ENCODE measurements at places on chromosomes 7 and 10. TPM values are rescaled to one million over a fixed set of nuclear protein-coding genes. Genes with fewer than 3 reads are reported as not detected.

WDFY4 gene
- not detected for total RNA-seq

NRCAM gene
- total RNA-seq: not detected

HOXA4 gene
- 2.3 TPM for total RNA-seq

MRC1 gene
- not detected for total RNA-seq

FGL2 gene
- not detected for total RNA-seq

MOGAT3 gene
- not detected for total RNA-seq

Data from PC-3 (cell line).